ENCODE measurements at places on chromosomes 12 and 14.

GRCh38 chr14:33940561-33941011 lies 10.3 kb downstream of the EGLN3 start:
- no peak for DNase-seq

DNA sequence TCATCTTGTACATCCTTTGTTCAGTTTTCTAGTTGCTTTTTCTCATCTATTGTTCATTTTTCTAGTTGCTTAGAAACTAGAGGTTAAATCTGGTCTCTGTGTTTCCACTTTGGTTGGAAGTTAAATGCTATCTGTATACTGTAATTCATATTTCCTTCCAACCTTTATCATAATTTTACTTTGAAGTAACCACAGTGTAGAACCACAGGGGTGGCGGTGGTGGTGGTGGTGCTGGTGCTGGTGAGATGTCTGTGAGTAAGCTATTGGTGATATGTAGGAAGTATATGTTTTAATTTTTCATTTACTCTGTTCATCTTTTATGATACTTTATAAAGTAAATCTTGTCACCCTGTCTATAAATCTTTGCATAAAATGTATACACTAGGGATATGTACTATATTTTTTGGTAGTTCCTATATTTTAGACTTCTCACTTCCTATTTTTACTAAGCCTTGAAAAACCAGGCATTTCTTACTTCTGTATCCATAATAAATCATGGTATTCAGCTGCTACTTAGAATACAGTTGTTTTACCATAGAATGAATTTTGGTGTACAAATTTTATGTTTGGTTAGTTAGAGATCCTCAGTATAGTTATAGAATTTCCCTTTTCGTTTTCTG lies 31.9 kb downstream of the CCDC91 start:
- peak; percentile 66 for DNase-seq

DNA sequence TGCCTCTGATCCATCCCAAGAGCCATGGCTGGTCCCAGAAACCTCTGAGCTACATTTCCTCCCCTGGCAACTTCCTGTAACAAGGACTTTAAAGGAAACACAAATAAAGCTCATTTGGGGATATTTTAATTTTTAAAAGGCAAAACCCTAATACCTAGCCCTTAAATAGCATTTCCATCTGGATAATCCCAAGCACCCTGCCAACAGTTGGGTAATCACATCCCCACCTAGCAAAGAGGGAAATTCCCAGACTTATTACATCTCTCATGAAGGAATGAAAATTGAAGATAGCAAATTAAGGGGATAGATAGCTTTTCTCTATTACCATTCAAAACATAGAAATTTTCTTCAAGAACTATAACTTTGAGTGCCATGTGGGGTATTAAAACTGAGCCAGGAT lies 213.7 kb upstream of the BMP4 start:
- no peak for DNase-seq

DNA sequence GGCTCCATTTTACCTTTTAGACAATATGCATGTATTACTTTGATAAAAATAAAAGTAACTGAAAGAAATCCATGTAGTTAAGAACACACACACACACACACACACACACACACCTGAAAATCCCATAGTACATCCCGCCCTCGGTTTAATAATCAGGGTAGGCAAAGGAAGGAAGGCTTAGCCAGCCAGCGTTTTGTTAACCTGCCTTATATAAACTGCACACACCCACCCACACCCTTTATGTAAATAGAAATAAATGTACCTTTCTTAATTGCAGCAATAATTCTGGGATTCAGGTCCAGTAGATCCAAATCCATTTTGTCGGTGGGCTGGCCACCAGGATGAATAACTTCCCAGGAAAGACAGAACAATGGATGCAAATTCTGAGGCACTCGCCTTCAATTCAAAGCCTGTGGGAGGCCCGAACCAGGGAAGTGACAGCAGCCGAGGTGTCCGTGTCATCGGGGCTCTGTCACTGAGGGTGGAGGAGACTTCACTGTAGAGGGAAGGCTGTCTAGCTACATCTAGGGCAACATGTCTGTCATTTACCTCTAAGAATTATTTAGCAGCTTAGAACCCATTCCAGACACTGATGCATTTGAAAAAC lies 4.4 kb downstream of the XRCC3 start:
- DNase-seq = no peak

- DNase-seq = no peak
Observed at GRCh38 chr12:96828169-96828789, 78.8 kb upstream of the NEDD1 start.

DNA sequence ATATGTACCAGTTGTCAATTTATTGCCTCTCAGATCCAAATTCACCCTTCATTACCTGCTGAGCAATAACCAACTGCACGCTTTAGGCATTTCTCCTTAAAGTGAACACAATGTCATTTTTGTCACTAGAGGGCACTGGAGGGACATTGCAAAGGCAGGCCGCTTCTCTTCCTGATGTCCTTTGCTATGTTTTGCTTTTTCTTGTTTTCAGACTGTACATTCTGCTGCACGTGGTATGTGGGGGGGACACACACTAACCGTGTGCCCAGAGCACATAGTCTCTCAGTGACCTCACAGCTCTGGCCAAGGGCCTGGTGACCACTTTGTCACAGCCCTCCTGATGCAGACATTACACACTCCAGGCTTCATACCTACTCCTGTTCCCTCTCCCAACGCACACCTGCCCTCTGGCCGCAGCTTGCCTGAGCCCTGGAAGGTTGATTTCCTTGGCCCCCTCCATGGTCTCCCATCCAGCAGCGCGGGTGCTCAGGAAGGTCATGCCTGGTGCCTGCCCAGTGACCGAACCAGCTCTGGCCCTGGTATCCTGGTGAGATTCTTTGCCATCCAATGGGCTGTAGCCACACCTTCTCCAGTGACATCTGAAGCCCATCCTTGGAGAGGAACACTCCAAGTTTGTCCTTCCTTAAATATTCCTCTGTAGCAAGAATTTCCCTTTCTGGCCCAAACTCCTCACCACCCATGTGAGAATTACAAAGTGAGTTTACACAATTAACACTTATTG lies 39.9 kb downstream of the MYO1H start:
- no peak for DNase-seq

DNA sequence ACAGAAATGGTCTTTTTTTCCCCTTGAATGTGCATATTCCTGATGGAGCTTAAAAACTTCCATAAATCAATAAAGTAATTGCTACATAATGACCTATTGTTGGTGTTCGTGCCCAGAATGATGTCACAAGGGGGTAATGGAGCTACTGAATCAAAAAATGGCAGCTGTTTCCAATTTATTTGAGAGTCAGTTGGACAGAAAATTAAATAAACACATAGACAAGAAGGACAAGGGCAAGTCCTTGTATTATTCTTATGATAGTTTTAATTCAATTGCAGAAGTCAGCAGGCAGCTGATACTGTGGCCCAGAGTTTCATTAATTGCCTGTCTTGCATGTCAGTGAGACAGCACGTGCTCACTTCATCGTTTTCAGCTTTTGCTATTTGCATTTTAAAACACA lies 473.5 kb downstream of the ETNK1 start:
- DNase-seq = no peak

DNA sequence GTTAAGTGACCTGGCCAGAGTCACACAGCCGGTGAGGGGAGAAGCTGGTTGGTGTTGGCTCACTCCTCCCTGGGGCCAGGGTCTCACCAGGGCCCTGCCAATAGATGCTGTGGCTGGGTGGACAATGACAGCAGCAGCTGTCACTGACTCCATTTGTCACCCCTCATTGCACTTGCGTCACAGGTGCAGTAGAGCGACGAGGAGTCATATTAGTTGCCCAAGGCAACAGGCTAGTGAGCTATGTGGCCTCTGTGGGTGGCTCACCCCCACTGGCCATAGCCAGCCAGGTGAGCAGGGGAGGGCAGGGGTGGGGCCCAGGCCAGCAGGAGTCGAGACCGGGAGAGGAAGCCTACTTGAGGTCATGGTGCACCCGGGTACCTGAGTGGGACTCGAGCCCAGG lies 9.7 kb downstream of the SLC25A47 start:
- DNase-seq = no peak

- DNase-seq = no peak
Observed at GRCh38 chr14:65019944-65020566, 33.4 kb downstream of the FNTB start.

- no peak for DNase-seq
Observed at GRCh38 chr12:50988871-50989270, 36.5 kb downstream of the HIGD1C start.

DNA sequence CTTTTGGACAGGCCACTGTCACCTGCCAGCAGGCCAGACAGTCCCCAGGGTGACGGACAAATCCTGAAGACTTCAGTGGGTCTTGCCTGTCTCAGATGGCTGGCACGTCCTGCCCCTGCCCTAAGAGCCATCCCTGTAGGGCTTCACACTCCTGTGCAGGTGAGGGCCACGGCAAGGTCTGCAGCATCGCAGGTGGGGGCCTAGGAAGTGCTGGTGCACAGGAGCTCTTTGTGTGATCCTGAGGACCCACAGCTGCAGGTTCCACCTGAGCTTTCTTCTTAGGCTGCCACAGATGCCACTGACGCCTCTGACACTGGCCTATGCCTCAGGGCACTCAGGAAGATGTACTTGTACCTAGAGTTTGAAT lies 108.5 kb upstream of the FKBP4 start:
- DNase-seq = no peak

DNA sequence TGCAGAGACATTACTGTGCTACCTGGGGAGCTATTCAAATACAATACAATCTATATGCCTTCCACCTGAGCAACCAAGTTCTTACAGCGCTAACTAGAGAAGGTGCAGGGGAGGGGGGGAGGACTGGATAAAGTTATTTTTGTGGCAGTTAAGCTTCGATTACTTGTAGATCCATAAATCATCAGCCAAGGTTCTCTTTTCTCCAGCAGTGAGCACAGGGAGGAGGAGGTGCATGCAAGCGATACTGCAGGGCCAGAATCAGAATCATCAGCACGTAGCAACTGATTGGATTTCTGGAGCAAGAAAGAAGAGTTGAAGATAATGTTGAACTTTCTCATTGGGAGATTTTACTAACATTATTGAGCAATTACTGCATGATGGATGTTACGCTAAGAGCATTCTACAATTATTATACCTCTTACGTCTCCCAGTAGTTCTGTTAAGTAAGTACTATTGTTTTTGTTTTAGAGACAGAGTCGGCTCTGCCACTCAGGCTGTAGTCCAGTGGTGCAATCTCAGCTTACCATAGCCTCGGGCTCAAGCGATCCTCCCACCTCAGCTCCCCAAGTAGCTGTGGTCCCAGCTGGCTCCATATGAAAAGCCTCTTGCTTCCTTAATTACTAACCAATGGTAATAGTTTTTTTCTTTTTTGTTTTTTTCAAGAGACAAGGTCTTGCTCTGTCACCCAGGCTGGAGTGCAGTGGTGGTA lies 74.6 kb upstream of the EEA1 start:
- no peak for DNase-seq

DNA sequence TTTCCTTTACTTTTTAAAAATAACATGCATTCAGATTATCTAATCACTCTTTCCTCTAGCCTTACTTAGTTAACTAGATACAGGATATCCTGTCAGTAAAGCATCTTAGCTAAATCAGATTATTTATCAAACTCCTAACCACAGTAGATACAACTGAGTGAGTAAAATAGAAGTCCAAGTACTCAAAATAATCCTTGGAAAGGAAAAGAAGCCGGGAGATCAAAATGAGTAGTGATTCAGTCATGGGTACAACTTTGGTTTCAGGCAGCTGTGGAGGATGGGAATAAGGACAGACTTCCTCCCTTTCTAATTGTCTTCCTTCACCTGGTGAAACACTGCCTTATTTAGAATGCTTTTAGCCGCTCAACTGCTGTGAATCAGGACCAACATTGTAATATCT lies 29.4 kb downstream of the GNG2 start:
- no peak for DNase-seq

DNA sequence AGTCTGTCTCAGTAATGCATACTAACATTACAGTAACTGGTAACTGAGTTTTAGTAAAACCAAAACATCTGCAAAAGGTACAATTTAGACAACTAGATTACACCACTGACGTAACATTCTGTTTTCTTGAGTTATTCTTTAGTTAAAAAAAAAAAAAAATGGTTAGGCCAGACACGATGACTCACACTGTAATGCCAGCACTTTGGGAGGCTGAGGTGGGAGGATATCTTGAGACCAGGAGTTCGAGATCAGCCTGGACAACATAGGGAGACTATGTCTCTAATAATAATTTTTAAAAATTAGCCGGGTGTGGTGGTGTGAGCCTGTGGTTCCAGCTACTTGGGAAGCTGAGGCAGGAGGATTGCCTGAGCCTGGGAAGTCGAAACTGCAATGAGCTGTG lies 34.1 kb downstream of the AP5M1 start:
- DNase-seq = no peak

GRCh38 chr12:128929057-128929456 lies 75.8 kb downstream of the GLT1D1 start:
- no peak for DNase-seq

DNA sequence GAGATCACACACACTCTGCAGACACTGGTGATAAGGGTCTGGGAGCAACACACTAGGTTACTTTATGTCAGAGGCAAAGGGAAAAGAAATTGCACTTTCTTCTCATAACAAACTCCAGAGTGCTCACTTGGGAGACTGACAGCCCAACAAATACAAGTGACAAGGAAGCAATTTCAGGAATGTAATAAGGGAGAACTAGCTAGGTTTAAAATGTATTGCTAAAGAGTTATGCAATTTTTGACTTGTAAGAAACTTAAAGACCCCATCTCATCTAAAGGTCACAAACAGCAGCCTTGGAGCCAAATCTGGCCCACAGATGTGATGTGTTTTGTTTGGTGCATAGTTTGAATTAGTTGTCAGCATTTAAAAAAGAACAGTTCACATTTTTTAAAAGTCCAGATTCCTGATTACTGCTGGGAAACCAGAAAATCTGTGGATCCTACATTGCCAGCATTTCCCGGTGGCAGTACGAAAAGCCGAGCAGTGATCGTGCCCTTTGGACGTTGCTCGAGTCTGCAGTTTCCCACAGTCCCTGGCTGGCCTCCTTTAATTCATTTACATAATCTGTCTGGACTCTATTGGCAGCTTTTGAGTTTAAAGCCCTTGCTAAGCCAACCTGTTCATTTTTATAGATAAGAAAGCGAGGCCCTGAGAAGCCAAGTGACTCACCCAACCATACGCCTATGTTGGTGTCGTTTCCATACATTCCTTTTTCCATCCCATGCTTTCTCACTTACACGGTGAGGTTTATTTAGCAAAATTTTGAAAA lies 42.0 kb upstream of the ETV6 start:
- no peak for DNase-seq

GRCh38 chr12:127414636-127415035 lies 852.3 kb upstream of the TMEM132C start:
- DNase-seq = no peak

- no peak for DNase-seq
Observed at GRCh38 chr12:70236990-70237389, 6.2 kb upstream of the CNOT2 start.

- DNase-seq = no peak
Observed at GRCh38 chr12:32052212-32052713, 54.4 kb upstream of the BICD1 start.

DNA sequence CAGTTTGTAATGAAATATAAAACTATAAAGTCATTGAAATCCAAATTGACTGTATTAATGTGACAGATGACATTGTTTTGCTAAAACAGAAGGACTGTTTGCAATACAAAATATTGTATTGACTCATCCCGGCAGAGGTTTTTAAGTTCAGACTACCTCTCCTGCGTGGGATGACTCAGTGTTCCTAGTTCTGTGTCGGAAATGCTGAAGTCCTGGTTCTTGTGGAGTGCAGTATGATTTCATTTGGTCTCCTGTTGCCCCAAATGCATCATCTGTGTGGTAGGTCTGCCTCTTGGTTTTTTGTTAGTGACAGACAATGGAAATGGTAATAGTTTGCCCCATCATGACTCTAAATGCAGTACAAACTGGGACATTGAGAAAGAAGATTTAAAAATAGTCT lies 27.8 kb downstream of the PELI2 start:
- no peak for DNase-seq

- DNase-seq = no peak
Observed at GRCh38 chr12:82448911-82449578, 90.7 kb downstream of the METTL25 start.

- DNase-seq = no peak
Observed at GRCh38 chr12:119576118-119576810, 17.3 kb upstream of the TMEM233 start.

All from activated CD4-positive, alpha-beta T cell treated with anti-CD3 and anti-CD28 coated beads, Interleukin-2, amount 50 U/mL, for 4 hours (primary cell).